ENCODE measurements at places on chromosomes 3 and 15.

- DNase-seq: no peak
Observed at GRCh38 chr15:87263871-87264270, 992.7 kb downstream of the NTRK3 start.

DNA sequence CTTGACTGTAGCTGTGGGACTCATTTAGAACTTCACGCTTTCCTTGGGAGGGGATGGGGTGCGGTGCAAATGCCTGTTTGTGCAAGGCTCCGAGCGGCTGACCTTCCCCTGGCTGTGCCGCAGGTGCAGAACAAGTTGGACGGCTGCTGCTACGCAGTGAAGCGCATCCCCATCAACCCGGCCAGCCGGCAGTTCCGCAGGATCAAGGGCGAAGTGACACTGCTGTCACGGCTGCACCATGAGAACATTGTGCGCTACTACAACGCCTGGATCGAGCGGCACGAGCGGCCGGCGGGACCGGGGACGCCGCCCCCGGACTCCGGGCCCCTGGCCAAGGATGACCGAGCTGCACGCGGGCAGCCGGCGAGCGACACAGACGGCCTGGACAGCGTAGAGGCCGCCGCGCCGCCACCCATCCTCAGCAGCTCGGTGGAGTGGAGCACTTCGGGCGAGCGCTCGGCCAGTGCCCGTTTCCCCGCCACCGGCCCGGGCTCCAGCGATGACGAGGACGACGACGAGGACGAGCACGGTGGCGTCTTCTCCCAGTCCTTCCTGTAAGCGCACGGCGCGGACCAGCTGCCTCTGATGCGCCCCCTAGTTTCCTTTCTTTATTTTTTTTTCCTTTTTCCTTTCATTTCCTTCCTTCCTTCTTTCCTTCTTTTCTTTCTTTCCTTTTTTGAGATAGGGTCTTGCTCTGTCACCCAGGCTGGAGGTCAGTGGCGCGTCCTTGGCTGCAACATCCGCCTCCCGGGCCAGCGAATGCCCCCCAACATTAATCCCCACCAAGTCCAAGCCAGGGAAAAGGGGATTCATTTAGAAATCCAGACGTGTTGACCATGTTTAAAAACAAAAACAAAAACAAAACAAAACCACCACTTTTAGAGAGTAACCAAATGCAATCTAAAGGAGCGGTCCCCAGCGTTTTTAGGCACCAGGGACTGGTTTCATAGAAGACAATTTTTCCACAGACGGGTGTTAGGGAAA lies 42.7 kb downstream of the EIF2AK4 start:
- peak; percentile 8 for DNase-seq

DNA sequence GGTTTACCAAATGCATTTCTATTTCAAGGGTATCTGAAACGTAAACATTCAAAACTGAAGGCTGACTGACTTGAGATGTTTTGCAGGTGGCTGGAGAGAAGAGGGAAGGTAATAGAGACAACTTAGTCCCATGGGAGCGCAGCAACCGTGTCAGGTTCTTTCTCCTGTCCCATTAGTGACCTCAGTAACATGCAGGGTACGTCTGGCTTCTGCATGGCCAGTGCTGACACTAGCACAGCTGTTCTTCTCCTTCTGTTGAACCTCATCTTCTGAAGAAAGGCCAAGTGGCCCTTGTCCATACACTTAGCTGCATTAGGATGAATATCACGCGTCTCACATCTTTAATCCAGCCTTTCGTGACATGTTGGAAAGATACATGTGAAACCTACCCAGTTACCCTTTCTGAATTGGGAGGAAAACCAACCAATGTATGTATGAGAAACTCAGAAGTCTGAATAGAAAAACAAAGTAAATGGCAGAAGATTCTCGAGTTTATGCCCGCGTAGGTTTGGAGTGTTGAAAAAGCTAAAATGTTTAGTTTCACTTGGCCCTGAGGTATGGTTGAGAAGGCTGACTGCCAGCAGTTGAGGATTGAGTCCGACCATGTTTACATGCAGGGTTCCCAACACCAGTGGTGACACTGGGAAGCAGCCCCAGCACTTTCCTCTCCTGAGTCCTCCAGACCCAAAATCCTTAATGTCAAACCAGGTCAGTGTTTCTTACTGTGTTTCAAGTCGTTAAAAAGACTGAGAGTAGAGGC lies 10.3 kb downstream of the NCBP2 start:
- DNase-seq: no peak

DNA sequence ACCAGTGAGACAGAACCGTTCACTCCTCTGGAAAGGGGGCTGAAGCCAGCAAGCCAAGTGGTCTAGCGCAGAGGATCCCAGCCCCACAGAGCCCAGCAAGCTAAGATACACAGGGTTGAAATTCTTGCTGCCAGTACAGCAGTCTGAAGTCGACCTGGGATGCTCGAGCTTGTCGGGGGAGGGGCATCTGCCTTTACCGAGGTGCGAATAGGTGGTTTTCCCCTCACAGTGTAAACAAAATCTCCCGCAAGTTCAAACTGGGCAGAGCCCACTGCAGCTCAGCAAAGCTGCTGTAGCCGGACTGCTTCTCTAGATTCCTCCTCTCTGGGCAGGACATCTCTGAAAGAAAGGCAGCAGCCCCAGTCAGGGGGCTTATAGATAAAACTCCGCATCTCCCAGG lies 11.4 kb downstream of the CEP97 start:
- no peak for DNase-seq

GRCh38 chr3:172517859-172518466 lies 5.3 kb downstream of the TNFSF10 start:
- DNase-seq: no peak

GRCh38 chr3:27758083-27758482 lies 36.0 kb upstream of the EOMES start:
- peak; percentile 1 for DNase-seq

GRCh38 chr3:67858492-67858891 lies 204.1 kb upstream of the SUCLG2 start:
- no peak for DNase-seq

DNA sequence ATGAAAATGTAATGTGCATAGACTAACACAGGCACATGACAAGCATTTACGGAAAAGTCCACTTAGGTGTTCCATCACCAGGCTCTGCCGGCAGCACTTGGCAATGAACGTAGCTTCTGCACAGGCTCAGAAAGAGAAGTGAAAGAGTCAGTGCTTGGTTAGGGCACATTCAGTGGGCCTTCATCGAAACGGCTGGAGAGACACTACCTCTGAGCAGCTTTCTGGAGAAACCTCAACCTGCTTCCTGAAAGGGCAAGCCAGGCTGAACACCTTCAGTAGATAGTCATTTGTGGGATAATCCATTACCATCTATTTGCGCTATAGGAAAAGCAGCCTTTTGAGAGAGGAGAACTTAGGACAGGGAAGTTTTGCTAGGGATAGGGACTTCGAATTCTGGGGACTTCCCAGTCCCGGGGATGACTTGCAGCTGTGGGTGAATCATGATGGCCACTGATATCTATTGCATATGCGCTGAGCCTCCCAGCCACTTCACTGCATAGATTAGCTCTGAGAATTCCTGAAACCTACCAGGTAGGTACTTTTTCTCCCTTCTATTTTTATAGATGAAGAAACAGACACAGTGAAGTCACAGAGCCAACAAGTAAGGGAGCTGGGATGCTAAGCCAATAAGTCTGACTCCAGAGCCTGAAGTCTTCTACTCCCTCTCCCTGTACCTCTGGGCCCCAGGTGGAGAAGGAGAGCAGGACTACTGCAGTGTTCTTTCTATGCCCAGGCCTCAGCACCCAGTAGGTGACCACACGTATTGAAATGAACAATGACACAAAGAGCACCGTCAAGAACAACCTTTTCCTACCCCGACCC lies 4.2 kb upstream of the SH2D7 start:
- no peak for DNase-seq

- DNase-seq: no peak
Observed at GRCh38 chr15:69493406-69493805, 40.8 kb downstream of the RPLP1 start.

- DNase-seq: no peak
Observed at GRCh38 chr3:124587053-124587408, 143.2 kb upstream of the UMPS start.

GRCh38 chr15:100847194-100847593 lies 32.4 kb upstream of the ALDH1A3 start:
- no peak for DNase-seq

Measured in stimulated activated CD8-positive, alpha-beta memory T cell treated with anti-CD3 and anti-CD28 coated beads, Interleukin-4, amount 100 ng/mL, for 4 hours (primary cell).